8988T (cell line): ENCODE measurements at places on chromosomes 7 and 10.

DNA sequence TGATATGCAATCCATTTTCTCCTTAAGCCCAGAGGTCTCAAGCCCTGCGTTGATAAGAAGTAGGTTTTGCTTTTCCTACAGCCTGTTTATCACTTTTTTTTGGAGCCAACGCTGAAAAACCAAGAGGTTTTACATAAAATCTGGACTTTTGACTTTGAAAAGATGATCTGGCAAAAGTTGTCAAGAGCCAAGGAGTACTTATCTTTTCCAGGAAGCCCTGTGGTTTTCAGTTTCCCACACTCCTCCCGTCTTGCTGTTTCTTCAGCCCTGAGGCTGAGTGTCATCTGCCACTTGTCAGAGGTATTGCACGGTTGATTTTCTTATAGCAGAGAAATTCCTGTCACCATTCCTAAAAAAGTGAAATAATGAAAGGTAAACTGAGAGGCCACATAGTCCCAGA is 108.7 kb downstream of the TYW1 start:
- no peak for DNase-seq

DNA sequence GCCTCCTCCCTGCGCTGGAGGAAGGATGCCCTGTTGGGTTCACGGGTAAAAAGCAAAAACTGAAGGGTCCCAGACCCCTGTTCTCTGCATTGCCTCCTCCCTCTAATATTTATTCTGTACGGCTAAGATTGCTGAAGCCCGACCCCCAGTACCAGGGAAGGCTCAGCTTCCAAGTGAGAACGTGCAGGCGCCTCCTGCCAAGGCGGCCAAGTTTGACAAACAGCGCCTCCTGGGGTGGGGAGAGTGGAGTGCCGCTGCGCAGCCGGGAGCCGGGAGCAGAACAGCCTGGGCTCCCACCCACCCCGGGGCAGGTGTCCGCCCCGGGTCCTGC is 4.7 kb upstream of the EBF3 start:
- DNase-seq, result no peak

GRCh38 chr10:74988832-74989561 is 122.5 kb upstream of the SAMD8 start:
- no peak for DNase-seq

GRCh38 chr7:156195276-156195675 is 383.0 kb upstream of the SHH start:
- no peak for DNase-seq

DNA sequence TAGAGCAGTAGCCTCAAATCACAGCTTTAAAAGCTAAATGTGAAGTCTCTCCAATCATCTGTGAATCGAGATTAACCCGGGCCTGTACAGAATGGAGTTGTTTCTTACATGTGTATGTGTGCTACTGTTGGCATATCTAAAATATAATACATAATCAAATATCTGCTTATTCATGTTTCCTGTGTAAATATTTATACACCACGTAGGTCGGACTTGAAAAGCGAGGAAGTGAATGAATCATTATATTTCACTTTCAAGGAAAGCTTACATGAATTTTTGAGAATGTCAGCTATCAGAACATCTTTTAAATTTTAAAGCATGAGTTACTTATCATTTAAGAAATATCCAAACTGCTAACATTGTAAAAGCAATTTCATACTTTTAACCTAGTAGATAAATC is 233.3 kb downstream of the SLC25A13 start:
- no peak for DNase-seq

- no peak for DNase-seq
Observed at GRCh38 chr7:151246102-151246850, 2.2 kb downstream of the SMARCD3 start.

- no peak for DNase-seq
Observed at GRCh38 chr7:18906901-18907300, 210.5 kb downstream of the TWIST1 start.

DNA sequence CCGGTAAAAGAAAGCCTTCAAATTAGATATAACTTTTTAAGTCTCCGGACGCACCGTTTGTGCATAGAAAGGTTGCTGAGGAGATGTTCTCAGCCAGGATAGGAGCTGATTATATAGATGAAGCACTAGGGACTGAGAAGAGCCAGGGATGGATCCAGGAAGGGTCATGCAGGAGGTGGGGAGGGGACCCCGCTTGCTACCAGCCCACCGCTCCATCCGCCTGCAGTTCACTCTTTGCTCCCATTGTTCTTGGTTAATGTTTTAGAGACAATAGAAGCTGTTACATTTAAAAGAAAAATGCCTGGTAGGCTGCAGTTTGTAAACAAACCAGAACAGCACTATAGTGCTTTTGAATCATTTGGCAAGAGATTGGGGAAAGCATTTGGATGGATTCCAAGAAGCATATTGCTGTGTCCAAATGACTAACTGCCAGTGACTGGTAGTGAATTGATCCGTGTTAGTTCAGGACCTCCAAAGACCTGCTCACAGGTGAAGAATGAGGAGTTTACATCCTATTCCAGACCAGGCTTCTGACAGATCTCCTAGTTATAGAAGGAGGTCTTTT is 175.9 kb upstream of the TAC1 start:
- DNase-seq, result no peak

DNA sequence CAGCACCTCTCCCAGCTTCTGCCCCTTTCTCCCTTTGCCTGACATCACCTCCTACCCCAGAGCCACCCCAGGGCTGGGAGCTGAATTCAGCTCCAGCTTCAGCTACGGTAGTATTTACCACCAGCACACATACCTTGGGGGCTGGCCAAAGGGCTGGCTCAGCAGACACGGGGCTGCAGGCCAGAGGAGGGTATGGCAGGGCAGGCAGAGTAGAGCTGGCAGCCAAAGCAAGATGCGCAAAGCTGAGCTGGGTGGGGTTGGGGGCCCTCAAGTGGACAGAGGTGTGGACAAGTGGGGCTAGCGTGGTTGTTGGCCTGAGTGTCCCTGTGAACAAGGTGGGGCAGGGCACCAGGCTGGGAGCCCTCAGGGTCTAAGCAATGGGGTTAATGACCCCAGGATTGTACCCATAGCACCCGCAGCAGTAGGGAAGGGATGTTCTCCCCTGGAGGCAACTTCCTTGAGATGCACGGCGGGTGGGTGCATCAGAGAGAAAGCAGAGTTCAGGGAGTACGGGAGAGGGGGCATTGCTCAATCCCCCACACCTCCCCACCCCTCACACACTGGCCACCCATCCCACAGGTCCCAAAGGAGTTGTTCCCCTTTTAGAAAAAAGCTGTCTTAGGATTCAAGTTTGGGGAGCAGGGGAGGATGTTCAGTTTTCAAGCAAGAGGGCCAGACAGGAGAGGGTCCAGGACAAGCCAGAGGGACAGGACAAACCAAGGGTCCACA is 8.0 kb downstream of the VSIR start:
- no peak for DNase-seq

GRCh38 chr10:6964543-6964942 is 384.5 kb upstream of the PRKCQ start:
- no peak for DNase-seq

DNA sequence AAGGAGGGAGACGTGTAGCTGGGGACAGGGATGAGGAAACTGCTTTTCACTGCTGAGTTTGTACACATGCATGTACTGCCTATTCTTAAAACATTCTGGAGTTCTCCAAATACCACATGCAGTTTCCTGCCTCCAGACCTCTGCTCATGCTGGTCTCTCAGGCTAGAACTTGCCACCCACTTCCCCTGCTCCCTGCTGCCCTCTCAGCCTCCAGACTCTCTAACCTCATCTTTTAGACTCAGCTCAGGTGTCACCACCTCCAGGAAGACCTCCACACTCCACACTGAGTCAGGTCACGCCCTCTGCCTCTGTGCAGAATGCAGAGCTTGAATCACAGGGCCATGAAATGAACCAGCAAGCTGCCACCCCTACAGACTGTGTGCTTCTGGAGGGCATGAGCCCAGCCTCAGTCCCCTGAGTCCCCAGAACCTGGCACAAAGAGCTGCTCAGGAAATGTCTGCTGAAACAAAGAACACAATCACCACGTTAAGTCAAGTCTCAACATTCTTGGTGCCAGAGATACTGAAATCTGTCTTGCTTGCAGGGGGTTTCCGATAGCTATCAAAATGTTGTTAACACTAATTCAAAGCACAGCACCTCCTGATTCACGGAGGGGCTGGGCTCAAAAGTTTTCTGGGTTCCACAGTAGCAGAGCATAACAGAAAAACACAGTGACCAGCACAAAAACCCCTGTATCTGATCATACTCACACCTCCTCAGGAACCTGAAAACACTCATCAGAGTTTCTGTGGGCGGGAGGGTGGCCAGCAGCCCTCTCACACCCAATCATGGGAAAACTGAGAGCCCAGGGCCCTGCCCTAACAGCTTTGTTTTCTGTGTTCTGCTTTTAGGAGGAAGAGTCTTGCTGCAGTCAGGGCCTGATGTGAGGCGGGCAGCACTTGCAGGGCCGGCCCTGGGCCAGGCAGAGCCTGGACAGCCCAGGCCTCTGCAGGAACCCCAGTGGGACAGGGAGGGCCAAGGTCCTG is 21.1 kb downstream of the FAM53B start:
- DNase-seq, result no peak

- DNase-seq, result no peak
Observed at GRCh38 chr10:4061441-4061951, 276.5 kb upstream of the KLF6 start.

- peak; percentile 75 for DNase-seq
Observed at GRCh38 chr10:101095550-101096213, 33.9 kb downstream of the KAZALD1 start.

DNA sequence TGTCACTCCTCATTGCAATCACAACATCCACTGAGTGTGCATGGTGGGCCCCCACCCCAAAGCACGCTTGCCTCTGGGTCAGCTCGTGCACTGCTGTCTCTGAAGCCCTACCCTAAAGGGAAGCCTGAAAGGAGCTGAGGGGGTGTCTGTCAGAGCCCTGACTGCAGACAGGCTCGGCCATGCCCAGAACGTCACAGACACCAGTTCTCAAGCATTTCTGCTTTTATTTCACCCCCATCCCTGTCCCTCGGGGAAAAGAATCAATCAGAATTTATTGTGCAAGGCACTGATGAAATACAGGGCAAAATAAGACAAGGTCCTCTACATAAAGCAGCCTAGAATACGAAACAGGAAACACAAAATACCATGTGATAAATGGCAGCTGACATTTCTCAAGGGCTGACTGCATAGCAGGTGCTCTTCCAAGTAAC is 231.8 kb downstream of the WDR37 start:
- no peak for DNase-seq

- DNase-seq, result no peak
Observed at GRCh38 chr10:103708627-103709288, 146.6 kb downstream of the SH3PXD2A start.

- DNase-seq, result no peak
Observed at GRCh38 chr10:133489816-133490588, 36.3 kb downstream of the SCART1 start.

- peak; percentile 18 for DNase-seq
Observed at GRCh38 chr10:30637881-30638467, 8.4 kb upstream of the LYZL2 start.

- DNase-seq, result no peak
Observed at GRCh38 chr10:110151971-110152370, 55.4 kb upstream of the MXI1 start.

DNA sequence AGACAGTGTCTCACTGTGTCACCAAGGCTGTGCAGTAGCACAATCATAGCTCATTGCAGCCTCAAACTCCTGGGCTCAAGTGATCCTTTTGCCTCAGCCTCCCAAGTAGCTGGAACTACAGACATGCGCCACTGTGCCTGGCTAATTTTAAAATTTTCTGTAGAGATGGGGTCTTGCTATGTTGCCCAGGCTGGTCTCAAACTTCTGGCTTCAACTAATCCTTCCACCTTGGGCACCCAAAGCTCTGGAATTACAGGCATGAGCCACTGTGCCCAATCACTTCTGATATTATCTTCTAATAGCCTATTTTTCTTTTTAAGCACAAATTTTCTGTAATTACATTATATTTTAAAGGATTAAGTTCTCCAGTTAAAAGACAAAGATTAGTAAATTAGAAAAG is 42.6 kb upstream of the ZC3HAV1 start:
- DNase-seq, result no peak

DNA sequence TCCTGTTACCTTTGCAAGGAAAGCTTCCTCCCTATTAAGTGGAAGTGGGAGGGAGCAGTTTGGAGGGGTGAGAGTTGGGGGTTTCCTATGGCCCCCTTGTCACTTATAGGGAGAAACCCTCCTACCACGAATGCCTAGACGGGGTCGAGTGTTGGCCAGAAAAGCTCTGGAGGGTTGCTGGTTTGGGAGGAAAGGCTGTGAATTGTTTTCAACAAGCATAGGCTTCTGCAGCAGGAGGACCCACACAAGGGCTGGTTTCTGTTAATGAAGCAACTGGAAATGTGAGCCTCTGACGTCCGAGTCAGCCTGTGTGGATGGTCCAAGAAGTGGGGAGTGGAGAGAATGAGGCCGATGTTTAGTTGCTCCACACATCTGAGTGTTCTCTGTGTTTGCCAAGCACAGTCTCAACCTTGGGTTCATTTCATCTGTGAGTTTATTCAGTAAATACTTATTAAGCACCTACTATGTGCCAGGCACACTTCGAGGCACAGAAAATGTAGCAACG is 37.3 kb upstream of the LEP start:
- DNase-seq, result no peak

DNA sequence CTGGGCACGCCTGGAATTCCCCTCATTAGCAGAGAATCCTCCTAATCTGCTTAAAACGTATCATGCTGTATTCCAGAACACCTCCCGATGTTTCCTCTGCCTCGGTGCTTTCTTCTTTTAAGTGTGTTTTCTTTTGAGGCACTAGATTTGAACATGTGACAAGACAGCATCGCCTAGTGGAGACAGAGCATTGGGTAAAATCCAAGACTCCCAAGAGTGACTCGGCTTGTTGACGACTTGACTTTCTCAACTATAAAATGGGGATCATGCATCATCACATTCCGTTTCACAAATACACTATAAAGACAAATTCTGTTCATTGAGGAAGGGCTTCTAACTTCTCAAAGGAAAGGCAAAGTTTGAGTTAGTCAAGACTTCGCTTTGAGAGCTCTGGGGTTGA is 105.6 kb upstream of the RNF32 start:
- no peak for DNase-seq

DNA sequence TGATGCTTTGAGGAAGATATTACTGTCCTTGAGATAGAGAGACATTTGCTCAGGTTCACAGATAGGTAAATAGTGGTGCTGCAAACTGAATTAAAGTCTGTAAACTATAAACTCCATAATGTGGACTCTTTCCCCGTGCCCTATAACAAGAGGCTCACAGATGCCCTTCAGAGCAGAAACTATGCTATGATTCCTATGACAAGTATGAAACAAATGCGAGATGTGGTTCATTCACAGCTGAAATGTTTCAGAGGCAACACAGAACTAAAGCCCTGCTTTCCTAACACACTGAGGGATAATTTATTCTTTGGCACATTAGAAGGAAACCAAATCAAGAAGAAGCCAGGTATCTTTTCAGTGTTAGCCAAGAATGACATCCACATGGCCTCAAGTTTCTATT is 13.4 kb downstream of the CHUK start:
- DNase-seq, result no peak
